HFF-Myc (cell line): ENCODE measurements at places on chromosomes 2 and 18.

- DNase-seq, result no peak
These were observed 268.6 kb downstream of the MYCN start for GRCh38 chr2:16208921-16209320.

DNA sequence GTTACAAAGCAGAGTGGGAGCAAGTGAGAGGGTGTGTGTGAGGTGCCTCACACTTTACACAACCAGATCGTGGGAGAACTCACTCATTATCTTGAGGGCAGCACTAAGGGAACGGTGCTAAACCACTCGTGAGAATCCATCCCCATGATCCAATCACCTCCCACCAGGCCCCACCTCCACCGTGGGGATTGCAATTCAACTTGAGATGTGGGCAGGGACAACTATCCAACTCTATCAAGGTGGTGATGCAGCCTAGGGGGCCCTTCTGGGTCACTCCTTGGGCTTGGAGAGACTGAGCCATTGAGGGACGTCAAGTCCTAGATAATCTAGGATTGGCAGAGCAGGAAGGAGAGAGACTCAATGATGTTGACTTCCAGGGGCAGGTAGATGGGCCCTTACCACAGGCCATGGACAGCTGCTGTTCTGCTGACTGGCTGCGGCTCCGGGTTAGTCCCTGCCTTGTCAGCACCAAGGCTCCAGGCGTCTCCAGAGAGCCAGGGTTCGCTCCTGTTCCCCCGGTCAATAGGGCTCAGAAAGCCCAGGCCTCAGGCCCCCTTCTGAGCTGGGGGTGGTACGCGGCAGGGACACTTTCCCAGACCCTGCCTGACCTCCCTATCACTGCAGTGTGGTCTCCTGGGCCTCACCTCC lies 193.2 kb upstream of the HS6ST1 start:
- DNase-seq, result no peak

DNA sequence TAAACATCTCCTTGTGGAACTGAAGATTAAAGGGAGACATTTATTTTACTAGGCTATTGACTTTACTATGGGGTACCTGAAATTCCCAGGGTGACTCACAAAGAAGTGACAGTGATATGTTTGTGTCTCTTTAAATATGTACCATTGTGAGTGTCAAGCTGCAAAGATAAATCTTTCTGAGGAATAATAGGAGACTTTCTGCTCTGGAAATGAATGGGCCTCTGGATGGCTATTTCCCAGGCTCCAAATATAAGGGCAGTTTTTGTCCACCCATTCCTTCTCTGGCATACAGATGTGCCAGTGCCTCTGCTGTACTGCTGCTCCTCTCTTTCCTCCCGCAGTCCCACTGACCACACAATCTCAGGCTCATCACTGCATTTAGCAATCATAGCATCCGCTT lies 586.4 kb upstream of the CNTNAP5 start:
- no peak for DNase-seq

GRCh38 chr2:111118481-111118980 lies 2.2 kb upstream of the BCL2L11 start:
- DNase-seq, result no peak

DNA sequence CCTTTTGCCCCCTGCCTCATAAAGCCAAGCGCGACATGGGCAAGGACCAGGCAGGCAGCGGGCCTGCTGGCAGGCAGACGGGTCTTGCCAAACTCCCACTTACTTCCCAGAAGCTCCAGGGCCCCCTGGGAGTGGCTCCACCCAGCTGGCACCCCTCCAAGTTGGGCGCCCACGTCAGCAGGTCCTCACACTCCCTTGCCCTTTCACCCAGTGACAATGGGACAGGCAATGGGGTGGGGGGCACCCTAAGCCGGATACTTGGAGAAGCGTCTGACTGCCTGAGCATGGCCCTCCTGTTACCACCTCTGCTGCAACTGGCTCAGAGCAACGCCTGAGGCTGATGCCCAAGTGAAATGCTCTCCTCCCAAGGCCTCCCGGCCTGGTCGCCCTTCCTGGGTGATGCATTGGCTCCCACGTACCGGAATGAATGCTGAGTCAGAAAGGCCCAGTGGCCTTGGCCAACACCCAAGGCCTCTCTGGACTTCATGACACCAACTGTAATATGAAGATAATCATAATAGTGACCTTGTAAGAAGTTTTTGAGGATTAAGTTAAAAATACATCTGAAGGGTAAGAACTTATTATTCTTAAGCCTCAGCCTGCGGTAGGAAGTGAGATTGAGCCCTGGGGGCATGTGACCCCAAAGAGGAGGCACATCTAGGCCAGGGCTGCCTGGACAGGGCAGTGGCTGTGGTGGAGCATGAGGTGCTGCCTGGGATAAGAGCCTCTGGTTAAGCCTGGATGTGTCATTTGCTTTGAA lies 31.6 kb downstream of the KCNK3 start:
- no peak for DNase-seq
